ENCODE measurements at places on chromosomes 16 and 17.

DNA sequence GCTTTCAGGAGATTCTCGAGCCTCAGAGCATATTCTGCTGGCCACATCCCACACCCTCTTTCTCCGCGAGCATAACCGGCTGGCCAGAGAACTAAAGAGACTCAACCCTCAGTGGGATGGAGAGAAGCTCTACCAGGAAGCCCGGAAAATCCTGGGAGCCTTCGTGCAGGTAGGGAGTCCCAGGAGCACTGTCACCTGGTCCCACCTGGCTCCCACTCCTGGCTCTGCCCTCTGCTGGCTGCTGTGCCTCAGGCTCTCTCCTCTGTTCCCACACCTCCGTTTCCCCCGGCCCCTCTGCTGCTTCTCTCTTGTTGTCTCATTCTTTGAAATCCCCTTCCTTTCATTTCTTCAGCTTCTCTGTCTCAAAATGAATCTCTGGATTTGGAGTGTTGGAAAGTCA, 16.4 kb downstream of the LPO start:
- no peak for DNase-seq

- no peak for DNase-seq
These were observed 39.2 kb downstream of the KSR1 start for GRCh38 chr17:27495460-27495859.

GRCh38 chr16:81657224-81657623, 121.9 kb upstream of the PLCG2 start:
- DNase-seq, result no peak

DNA sequence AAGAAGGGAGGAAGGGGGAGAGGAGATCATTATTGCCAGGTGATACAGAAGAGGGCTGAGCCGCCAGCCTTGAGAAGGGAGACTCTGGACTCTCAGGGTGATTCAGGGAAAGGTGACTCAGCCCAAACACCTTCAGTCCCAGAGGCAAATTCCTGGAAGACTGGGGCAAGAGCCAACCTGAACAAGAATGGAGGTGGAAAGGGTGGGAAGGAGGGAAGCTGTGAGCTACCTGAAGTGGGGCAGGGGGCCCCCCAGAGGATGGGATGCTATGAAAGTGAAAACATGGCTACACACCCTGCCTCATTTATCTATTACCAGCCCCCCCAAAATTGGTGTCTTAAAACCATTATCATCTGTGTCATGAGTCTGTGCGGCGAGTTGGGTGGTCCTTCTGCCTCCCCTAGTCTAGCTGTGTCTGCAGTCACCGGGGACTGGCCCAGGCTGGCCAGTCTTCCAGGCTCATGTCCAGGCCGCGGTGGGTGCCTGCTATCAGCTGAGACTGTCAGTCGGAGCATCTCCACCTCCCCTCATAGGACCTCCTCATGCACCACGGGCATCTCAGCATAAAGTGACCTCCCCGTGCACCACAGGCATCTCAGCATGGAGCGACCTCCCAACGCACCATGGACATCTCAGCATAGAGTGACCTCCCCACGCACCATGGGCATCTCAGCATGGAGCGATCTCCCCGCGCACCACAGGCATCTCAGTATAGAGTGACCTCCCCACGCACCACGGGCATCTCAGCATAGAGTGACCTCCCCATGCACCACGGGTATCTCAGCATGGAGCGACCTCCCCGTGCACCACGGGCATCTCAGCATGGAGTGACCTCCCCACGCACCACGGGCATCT, 3.2 kb upstream of the SLC47A2 start:
- no peak for DNase-seq

DNA sequence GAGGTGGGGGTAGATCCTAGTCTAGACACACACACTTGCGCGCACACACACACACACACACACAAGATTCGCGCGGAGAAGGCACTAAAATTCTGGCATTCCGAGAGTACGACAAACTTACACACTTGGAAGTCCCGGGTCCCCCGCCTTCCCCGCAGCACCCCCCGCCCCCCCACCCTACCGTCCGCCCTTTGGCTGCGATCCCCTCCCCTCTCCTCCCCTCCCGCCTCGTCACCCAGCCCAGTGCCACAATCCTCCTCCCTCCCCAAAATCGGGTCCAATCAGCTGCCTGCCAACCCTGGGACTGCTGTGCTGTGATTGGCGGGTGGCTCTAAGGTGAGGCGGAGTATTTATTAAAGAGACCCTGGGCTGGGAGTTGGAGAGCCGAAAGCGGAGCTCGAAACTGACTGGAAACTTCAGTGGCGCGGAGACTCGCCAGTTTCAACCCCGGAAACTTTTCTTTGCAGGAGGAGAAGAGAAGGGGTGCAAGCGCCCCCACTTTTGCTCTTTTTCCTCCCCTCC, at the start of gene SOX9:
SOX9 (plus strand) TSS at position 379 of the 522 bp plus-strand sequence. CDS start 372 bp downstream, outside the sequence.
- DNase-seq, result no peak

DNA sequence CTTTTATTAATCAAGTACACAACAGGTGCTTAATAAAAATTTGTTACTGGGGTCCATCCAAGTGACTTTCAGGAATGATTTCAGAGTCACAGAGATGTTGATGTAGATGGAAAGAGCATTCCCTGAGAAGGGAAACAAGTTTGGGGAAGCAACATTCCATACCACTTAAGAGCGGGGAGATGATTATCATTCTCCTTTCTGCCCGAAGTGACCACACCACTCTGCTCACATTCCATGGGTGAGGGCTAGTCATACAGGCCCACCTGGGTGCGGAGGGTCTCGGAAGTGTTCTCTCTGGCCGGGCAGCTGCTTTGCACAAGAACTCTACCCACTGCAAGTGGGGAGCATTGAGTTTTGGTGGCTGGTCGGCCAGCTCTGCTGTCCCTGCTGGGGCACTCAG, 231.4 kb downstream of the SNX29 start:
- no peak for DNase-seq

GRCh38 chr17:14346801-14347200, 45.9 kb downstream of the HS3ST3B1 start:
- no peak for DNase-seq

DNA sequence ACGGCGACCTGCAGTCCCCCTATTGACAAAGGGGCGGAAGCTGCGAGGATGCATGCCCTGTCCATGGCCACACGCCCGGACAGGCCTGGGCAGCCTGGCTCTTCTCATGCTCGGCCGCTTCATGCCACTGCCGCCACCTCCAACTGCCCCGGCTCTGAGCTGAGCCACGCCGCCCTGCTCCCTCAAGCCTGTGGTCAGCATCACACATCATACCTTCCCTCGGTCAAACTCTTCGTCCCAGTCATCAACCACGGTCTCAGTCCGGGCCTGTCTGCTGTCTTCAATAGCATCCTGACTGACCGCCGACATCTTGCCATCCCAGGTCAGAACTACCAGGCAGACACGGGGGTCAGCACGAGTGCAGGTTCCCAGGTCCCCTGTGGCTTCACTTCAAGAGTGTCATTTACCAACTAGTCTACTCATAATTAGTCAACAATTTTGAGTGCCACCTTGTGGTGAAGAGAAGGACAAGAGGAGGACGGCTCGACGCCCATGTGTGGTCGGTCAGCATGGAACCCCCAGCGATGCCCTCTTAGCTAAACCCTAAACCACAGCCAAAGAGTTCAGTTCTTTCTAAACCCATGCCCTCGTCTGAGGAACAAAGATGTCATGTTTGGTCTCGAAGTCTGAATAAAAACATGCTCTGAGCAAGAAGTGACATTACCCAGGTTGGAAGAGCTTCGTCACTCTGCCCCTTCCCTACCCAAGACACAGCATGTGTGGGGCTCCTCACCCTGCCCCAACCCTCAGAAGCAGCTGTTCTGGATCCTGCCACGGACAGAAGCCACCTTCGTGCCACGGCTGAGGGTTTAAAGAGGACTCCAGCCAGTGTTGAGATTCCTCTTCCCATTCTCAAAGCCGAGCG, 16.9 kb upstream of the CYTH1 start:
- peak; percentile 41 for DNase-seq

GRCh38 chr17:66240630-66241029, 11.4 kb upstream of the APOH start:
- no peak for DNase-seq

DNA sequence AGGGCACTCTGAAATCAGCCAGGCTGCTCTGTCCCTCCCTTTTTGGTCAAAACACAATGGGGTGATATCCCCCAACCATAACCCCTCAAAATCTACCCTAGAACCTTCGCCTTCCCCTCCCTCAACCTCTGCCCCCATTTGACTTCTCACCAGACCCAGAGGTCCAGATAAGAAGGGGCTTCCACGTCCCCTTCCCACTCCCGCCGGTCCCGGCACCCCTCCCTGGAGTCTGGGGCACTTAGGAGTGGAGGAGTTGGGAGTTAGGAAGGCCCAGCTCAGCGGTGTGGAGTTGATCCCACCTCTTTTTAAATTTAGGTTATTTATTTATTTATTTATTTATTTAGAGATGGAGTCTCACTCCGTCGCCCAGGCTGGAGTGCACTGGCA, 619 bp upstream of the TMEM92 start:
- no peak for DNase-seq

DNA sequence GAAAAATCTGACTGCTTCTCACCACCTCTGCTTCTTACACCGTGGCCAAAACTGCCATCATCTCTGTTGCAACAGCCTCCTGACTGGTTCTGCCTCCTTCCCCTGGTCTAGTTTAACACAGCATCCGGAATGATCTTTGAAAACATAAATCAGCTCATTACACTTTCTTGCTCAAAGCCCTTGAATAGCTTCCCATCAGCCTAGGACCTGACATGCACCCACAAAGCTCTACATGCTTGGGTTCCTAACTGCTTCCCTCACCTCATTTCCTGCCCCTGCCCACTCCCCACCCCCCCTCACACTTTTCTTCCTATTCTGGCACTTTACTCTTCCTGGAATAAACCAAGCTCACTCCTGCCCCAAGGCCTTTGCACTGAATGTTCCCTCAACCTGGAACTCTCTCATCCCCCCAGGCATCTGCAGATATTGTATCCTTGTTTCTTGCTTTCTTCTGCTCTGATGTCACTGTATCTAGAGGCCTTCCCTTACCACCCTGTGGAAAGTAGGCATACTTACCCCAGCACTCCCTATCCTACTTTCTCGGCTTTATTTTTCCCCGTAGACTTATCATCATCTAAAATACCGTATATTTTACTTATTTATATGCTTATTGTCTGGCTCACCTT, 112.4 kb downstream of the FTO start:
- no peak for DNase-seq

DNA sequence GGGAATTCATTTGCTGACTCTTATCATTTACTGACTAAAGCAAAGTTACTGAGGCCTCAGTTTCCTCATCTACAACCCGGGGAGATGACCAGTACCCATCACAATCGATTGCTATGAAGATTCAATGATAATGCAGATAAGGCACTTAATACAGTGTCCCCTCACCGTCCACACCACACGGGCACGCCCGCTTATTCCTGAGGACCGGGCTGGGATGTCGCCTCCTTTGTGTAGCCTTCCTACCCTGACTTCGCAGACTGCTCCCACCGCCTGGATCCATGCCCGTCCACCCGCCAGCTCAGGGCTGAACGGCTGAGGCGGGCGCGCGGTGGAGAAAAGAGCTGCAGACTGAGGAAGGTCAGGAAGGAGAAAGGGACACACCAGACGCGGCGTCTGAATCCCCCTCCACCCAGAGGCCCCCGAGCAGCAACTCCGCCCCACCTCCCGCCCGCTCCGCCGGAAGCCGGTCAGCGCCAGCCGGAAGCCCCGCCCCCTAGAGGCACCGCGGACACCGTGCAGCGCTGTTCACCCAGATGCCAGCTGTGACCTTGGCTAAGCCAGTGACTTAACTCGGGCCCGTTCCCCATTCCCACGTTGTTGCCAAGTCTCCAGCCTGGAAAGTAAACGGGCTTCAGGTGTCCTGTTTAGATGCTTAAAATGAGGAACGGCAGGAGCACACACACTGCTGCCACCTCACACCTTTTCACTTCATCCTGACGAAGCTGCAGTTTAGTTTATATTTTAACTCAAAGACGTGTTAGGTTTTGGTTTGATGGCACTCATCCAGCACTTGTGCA, at the start of gene KRABD2:
KRABD2 (minus strand) TSS at position 434 of the 797 bp plus-strand sequence.
- peak; percentile 87 for DNase-seq

GRCh38 chr17:79529661-79530081, 81.2 kb downstream of the RBFOX3 start:
- no peak for DNase-seq

- DNase-seq, result no peak
These were observed 270.6 kb downstream of the CPPED1 start for GRCh38 chr16:12532871-12533610.

DNA sequence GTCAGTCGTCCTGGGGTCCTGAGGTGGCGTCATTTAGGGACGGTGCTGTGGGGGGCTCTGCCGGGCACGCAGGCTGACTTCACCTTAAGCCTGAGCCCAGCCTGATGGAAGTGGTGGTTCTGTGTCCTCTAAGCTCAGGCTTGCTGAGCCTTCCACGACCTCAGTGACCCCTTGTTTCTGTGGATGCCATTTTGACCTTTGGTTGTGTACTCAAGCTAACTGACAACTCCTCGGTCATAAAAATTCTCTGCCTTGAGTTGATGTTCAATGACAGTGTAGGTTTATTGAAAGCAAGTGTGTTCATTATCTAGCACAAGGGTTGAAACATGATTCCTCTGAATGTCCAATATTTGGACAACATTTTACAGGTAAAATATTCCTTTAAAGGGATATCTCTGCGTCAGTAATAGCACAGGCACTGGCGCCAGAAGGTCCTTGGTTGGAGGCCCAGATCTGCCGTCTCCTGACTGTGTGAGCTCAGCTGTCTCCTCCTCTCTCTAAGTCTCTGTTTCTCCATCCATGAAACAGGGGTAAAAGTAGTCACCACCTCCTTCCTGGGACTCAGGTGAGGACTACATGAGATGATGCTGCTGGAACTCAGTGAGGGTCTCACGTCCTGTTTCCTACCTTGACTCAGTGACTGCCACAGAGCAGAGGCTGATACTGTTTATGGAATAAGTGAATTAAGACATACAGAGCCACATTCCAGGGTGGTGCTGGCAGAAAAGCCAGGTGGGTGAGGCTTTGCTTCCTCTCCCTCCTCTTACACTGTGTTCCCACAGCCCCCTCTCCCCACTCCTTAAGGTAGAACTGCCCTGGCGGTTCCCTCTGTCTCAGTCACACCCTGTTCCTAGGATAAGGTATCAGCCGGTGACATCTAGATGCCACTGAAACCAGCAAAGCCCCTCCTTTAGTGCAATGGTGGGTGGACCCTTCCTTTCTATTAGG, 75.7 kb downstream of the IRF8 start:
- no peak for DNase-seq

All from NB4 (cell line).